ENCODE measurements at places on chromosomes 12 and 14.

DNA sequence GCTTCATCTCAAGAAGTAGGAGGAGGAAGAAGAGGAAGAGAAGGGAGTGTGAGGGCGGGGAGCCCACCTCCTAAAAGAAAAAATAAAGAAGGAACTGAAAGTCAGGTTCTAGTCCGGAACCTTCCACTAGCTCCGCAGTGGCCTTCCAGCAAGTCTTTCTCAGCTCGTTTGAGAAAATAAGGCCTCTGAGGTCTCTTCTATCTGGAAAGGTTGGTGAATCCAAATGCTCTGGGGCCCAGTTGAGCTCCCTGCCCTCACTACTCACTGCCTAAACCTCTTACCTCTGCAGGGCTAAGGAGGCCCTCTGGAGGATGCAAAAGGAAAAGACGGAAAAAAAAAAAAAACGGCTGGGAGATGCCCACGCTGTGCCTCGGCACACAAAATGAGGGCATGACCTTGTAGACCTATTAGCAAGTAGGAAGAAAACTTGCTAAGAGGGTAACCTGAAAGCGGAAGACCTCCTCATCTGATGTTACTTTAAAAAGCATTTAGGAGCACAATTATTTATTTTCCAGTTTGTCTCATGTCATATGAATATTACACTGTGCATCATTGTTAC, 35.9 kb downstream of the FBLN5 start:
- DNase-seq, result peak; percentile 63

GRCh38 chr14:92587700-92588085, 74.1 kb downstream of the RIN3 start:
- no peak for DNase-seq

- no peak for DNase-seq
Measured at GRCh38 chr12:80373666-80374065, 70.4 kb upstream of the PTPRQ start.

GRCh38 chr14:52926953-52927352, 23.9 kb downstream of the FERMT2 start:
- no peak for DNase-seq

- no peak for DNase-seq
Measured at GRCh38 chr12:94679554-94680195, 29.3 kb upstream of the TMCC3 start.

DNA sequence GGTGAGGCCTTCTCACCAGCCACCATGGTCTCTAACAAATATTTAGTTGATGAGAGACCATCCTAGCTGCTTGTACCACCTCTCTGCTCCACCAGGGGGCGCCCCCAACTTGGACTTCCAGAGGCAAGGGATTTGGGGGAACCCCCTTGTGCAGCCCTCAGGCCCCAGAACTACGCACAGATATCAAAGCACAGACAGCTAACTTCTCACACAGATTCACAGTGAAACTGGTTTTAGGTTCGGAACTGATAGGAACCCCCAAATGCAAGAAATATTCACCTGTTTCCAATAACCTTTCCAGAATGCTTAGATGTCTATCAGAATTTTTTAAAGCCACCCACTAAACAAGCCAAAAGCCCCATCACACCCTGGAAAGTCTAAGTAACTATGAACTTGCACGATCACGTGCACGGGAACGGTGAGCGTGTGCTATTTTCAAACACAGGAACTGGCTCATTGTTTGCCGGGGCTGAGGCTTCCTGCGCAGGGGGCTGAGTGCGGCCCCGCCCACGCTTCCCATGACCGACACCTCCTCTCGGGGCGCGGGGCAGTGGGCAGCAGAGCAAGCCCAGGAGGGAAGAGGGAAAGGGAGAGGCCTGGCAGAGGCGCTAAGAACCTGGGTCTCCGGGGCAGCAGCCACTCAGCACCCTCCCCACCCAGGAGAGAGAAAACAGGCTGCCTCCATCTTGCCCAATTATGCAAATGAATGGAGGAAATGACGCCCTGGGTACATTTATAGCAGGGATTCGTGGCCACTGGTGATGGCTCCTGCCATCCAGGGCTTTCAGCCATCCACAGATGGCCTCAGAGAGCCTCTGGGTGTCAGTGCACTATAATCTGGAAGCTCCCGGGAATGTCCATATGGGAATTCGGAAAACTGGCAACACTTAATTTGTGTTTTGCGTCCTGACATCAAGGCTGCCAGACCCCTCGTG, 79.4 kb upstream of the GPR68 start:
- peak; percentile 90 for DNase-seq

- no peak for DNase-seq
Measured at GRCh38 chr14:104697892-104698583, 8.6 kb downstream of the INF2 start.

DNA sequence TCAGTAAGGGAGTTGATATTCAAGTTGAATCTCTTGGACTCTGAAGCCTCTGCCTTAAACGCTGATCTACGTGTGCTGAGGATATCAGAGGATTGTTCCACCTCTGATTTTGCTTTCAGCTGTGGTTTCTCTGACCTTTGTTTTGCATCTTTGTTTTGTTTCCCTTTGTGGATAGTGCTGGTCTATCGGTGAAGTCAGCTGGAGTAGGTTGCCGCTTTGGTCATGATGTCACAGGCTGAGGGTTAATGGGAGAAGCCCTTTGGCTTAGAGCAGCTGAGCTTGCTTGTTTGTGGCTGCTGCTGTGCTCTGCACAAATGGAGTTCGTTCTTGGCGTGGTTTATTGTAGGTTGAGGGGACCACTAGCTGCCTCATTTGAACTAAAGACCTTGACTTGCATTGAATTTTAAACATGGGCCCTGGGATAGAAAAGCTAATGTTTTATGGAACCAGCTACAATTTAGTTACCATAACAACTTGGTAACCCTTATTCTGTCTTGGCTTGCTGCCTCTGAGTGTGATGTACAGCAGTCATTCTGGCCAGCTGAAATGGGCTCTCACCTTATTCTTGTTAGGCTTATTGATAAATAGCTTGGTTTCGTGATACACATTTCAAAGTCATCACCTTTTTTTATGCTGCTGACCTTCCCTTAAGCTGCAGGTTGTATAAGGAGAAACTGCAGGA, 284.5 kb upstream of the E2F7 start:
- DNase-seq, result no peak

Data from NB4 (cell line).